ENCODE measurements at places on chromosomes 13 and 19.

- no peak for DNase-seq
These were observed 5.8 kb upstream of the HSPH1 start for GRCh38 chr13:31167490-31167889.

DNA sequence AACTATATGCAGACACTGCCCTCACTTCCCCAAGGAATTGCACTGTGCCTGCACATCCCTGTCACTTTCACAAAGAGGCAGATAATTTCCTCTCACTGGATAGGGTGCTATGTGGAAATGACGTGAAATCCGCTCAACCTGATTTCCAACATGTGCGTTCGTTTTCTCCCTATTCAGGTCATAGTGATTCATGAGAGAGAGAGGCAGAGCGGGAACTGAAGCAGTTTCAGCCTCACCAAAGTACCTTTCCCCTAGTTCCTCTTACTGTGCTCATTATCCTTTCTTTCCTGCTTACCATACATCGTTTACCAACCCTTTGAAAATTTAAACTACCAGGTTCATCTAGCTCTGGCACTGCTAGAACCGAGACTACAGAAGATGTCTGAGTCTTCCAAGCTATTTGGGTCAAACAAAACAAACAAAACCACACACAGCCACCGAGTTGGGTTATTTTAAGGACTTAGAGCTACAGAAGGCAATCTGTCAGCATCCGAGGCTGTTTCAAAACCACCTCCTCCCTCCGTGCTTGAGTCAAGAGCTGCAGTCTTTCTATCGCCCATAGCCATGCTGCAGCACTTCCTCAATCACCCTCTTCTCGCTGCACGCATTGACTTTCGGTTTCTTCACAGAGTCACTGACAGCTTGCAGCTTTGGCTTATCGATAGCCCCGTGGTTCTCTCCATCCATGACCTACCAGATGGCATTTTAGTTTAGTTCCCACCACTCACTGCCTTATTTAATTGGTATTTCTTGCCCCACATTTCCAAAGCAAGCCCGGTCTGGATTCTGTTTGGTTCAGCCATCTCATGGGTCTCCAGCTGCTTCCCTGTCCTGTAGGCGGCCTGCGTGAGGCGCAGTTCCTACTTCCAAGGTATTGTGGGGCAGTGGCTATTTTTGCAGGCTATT, 1395.8 kb downstream of the EFNB2 start:
- peak; percentile 13 for DNase-seq

GRCh38 chr19:44696939-44697669, 1.8 kb upstream of the CEACAM16 start:
- no peak for DNase-seq

DNA sequence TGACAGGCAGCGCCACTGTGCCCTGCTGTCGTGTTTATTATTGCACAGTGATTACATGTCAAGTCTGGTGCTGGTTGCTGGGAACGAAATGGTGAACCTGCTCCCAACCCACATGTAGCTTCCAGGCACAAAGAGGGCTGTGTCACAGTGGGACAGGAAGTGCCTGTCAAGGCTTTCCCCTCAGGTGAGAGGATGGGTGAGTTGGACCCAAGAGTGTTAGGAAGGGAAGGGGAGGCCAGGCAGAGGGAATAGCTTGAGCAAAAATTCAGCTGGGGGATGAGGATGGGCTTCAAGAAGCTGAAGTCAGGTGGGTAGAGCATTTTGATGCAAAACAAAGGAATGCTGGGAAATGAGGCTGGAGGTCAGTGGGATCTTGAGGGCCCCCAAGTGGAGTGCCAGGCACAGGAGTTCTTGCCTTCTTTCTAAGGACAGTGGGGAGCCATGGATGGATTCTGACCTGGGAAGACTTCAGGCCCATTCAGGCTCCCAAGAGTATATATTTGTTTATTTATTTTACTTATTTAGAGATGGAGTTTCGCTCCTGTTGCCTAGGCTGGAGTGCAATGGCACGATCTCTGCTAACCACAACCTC, 8.5 kb upstream of the QTRT1 start:
- no peak for DNase-seq

DNA sequence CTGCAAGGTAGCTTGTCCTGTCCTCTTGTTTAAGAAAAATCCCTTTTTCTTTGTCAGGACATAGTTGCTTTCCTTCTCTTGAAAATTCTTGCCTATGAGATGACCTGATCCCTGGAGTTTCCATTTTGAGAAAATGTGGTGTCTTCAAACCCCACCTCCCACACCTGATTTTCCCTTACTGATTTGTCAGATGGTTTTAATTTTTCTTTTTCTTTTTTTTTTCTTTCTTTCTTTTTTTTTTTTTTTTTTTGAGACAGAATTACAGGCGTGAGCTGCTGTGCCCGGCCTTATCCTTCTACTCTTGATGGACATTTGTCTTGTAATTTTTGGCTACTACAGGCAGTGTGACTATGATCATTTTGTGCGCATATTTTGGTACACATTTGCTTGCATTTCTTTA, 1.2 kb downstream of the ZNF345 start:
- DNase-seq: no peak

GRCh38 chr19:56403261-56403660, 871 bp upstream of the ZNF583 start:
- no peak for DNase-seq

DNA sequence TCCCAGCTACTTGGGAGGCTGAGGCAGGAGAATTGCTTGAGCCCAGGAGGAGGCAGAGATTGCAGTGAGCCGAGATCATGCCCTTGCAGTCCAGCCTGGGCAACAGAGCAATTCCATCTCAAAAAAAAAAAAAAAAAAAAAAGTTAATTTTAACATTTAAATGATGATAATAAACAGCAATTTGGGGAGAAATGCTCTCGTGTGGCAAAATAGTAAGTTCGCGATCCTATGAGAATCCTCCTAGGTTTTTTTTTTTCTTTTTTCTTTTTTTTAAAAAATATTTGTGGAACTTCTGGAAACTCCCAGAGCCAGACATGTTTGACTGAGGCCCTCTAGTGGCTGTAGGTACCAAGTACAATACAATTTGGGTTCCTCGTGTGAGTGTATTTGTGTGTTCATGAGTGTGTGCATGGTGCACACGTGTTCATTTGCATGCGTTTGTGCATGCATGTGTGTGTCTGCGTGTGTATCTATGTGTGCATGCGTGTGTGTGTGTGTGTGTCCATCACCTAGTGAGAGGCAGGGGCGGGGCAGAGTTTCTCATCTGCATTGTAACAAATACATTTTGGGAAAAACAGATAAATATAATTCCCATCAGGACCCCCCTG, 31.2 kb downstream of the TMPRSS9 start:
- no peak for DNase-seq

All from stimulated activated CD8-positive, alpha-beta memory T cell treated with anti-CD3 and anti-CD28 coated beads, Interleukin-7, amount 100 ng/mL, for 1 hour (primary cell).